ENCODE measurements at places on chromosomes 16 and 17. TPM values are rescaled to one million over a fixed set of nuclear protein-coding genes. Genes with fewer than 3 reads are reported as not detected.

Gene SLC52A1
- total RNA-seq = not detected

Gene PRSS22
- not detected for total RNA-seq

Gene COTL1
- 520 TPM for total RNA-seq

Gene CPHXL
- not detected for total RNA-seq

Gene B4GALNT2
- total RNA-seq = 0.06 TPM

Gene KRT40
- total RNA-seq = not detected

Gene KRT32
- not detected for total RNA-seq

Gene CLEC10A
- not detected for total RNA-seq

Gene TRPV3
- total RNA-seq = not detected

Gene PGS1
- 64.1 TPM for total RNA-seq

Gene KCTD11
- total RNA-seq = 5.4 TPM

DNA sequence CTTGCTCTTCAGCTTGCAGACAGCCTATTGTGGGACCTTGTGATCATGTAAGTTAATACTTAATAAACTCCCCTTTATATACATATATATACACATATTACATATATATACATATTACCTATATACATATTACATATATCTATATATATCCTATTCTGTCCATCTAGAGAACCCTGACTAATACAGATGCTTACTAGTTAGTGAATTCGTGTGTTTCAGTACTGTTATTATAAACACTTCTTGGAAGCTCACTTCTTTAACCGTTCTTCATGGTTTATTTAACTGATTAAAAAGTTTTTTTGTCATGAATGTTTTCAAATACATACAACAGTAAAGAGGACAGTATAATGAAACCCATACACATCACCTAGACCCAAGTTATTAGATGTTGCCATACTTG, 12.6 kb downstream of the ORC6 start:
- peaks cover 33% of the 10 kb centered on the region for H3K36me3 ChIP-seq
- no peaks in the 10 kb centered on the region for H3K27me3 ChIP-seq
- no peak overlapping the region for H3K4me3 ChIP-seq
- H3K4me1 ChIP-seq = no peaks in the 10 kb centered on the region
- no peak overlapping the region for H3K27ac ChIP-seq

DNA sequence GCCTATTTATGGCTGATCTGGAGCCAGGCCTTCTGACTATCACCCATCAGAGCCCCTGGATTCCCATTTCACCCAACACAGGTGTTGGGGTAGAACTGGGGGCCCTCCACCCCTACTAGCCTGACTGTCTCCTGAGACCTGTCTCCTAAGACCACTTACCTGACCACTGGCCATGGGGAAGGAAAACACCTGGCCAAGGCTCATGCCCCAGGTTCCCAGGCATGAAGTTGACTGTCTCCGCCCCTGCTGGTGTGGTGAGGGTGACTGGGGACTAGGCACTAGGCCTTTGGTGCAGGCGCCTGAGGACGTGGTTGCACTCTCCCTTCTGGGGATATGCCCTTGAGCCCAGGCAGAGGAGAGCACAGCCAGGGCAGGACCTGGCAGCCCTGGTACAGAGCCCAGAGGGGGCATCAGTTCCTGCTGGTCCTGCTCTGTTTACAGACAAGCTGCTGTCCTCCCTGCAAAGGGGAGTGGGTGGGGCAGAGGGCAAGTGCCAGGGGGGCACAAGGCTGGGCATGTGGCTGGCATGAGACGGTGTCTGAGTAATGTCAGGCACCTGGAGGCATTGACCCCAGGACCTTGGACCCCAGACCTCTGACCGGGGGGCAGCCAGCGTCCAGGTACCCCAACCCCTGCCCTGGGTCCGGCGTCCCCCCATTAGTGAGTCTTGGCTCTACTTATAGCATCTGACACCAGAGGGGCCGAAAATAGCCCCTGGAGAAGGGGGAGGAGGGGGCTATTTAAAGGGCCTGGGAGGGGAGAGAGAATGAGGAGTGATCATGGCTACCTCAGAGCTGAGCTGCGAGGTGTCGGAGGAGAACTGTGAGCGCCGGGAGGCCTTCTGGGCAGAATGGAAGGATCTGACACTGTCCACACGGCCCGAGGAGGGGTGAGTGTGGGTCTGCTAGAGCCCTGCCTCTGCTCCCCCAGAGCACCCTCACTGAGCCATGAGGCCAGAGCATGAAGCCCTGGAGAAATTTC, at the start of gene TCAP:
Gene TCAP, plus strand, starts transcription at position 769 of the 981 bp plus-strand sequence. Its CDS starts 11 bp downstream, at position 780.
- H3K27ac ChIP-seq = no peak within 1 kb of the TSS
- peaks cover 31% of the 10 kb centered on the region for H3K27me3 ChIP-seq
- DNase-seq = no peak

DNA sequence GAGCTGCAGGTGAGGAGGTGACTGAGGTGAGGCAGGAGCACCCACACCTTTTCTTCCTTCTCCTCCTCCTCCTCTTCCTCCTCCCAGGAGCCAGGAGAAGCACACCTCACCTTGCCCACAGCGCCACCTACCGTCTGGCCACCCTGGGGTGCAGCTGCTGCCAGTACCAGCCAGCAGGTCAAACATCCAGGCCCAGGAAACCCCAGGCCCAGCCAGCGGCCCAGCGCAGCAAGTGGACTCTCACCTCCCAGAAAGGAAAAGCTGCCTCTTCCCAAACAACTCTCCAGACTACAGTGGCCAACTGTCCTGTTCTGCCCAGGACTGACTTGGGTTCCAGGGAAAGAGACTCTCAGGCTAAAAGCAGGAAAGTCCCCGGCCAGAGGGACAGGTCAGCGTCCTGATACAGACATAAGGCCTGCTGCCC, 22.7 kb downstream of the PEMT start:
- DNase-seq = peak; percentile 74
- no peak overlapping the region for H3K4me3 ChIP-seq
- H3K36me3 ChIP-seq = no peaks in the 10 kb centered on the region
- no peaks in the 10 kb centered on the region for H3K4me1 ChIP-seq

GRCh38 chr17:78179372-78179771, 7.5 kb downstream of the TK1 start:
- H3K4me1 ChIP-seq = peaks cover 41% of the 10 kb centered on the region
- no peak overlapping the region for H3K4me3 ChIP-seq
- H3K36me3 ChIP-seq = peaks cover 92% of the 10 kb centered on the region
- no peaks in the 10 kb centered on the region for H3K27me3 ChIP-seq
- peak overlapping the region; percentile 95 for H3K27ac ChIP-seq
- DNase-seq = peak; percentile 95

GRCh38 chr17:19578545-19578944, 44.9 kb downstream of the SLC47A1 start:
- H3K27me3 ChIP-seq = peaks cover 27% of the 10 kb centered on the region
- H3K27ac ChIP-seq = no peak overlapping the region
- H3K36me3 ChIP-seq = no peaks in the 10 kb centered on the region

DNA sequence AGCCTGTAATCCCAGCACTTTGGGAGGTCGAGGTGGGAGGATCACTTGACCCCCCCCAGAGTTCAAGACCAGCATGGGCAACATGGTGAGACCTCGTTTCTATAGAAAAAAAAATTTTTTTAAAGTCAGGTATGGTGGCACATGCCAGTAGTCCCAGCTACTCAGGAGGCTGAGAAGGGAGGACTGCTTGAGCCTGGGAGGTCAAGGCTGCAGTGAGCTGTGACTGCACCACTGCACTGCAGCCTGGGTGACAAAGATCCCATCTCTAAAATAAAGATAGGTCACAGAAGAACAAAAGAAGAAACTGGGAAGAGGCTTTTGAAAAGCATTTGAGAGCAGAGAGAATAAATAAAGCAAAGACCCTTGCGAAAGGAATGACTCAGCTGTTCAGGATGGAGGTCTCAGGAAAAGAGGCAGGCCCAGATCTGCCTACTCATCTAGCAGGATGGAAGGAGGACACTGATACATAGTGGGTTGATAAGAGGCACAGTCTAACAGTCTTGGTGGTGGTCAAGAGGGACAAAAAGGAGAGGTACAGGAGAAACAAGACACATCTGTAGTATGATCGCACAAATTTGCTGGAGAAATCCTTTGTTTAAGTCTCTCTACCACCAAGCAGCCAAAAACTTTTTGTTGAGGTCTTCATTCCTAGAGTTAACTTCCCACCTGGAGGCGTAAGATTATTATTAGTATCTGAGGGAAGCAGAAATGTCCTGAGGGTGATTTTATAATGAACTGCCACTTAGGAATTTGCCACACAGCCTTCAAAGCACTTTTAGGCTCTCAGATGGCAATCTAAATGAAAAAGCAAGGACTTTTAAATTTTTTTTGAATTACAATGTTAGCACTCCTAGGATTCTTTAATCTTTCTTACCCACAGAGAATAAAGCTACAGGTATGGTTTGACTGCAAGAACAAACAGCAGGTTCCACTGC, 17.6 kb downstream of the ZSWIM7 start:
- no peak for DNase-seq
- H3K27ac ChIP-seq = peak overlapping the region; percentile 48
- H3K4me1 ChIP-seq = peaks cover 14% of the 10 kb centered on the region
- H3K27me3 ChIP-seq = no peaks in the 10 kb centered on the region
- no peak overlapping the region for H3K4me3 ChIP-seq
- peaks cover 63% of the 10 kb centered on the region for H3K36me3 ChIP-seq

DNA sequence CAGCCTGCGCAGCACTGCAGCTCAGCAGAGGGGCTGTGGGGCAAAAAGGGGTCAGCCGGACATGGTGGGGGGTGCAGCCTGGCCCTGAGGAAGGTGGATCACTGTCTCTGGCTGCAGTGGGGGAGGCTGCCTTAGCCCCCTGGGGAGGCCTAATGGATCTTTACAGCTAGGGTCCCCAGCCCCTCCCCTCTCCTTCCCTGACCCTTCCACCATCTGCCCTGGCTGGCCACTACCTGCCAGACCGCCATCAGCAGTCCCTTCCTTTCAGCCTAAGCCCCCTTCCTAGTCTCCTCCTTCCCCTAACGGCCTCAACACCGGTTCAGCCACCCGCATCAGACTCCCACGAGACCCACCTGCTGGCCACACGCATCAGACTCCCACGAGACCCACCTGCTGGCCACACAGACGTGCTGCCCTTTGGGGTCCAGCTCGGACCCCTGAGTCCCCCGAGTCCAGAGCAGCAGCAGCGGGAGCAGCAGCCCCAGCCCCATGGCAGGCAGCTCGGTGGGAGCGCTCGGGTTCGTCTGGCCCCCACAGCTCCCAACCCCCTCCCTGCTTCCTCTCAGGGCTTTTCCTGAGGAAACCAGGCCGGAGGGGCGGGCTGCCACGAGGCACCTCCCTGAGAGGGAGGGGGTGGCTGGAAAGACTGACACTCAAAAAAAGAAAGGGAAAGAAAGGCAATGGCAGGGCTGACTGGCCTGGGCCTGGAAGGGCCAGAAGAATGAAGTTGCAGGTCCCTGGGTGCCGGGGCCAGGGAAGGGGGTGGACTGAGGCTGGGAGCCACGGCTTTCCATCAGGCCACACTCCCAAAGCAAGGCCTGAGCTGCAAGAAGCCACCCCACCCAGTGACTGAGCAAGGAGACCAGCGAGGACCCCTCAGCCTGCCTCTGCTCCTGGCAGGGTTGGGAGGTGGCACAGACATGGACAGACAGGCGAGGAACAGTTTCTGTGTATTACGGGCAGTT, at the start of gene SCARF1:
Gene SCARF1, minus strand, starts transcription at position 526 of the 965 bp plus-strand sequence. Its CDS starts 35 bp downstream, at position 491.
- no peaks in the 10 kb centered on the region for H3K27me3 ChIP-seq
- peaks cover 38% of the 10 kb centered on the region for H3K4me1 ChIP-seq
- H3K27ac ChIP-seq = no peak within 1 kb of the TSS

- no peak for DNase-seq
- peaks cover 68% of the 10 kb centered on the region for H3K36me3 ChIP-seq
- H3K27me3 ChIP-seq = no peaks in the 10 kb centered on the region
- no peak overlapping the region for H3K27ac ChIP-seq
Measured at GRCh38 chr17:30173649-30174048, 57.0 kb downstream of the NSRP1 start.

GRCh38 chr17:34218748-34219147, 36.3 kb upstream of the CCL2 start:
- H3K36me3 ChIP-seq = no peaks in the 10 kb centered on the region
- H3K4me1 ChIP-seq = no peaks in the 10 kb centered on the region
- H3K27ac ChIP-seq = no peak overlapping the region

DNA sequence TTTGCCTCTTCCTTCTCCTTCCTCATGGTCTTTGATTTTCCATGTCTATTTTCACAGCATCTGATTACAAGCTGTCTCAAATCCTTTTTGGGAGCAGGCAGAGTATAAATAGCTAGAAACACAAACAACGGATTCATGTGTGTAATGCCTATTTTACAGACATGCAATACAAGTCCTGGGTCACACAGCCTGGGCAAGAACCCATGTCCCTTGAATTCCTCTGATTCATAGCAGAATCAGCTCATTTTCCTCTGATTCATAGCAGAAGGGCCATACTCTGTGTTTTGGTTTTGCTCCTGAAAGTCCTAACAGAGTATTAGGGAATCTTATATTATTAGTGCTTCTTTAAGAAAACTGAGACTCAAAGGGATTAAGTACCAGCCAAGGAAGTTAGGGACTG, 71.3 kb downstream of the IRX5 start:
- 0 out of 2 replicates have a peak, but pooled peaks cover 5% of the 10 kb centered on the region for H3K27me3 ChIP-seq
- no peak overlapping the region for H3K4me3 ChIP-seq
- H3K4me1 ChIP-seq = no peaks in the 10 kb centered on the region
- no peak overlapping the region for H3K27ac ChIP-seq

GRCh38 chr16:31386157-31386984, 6.8 kb upstream of the ITGAD start:
- no peak overlapping the region for H3K4me3 ChIP-seq
- peaks cover 15% of the 10 kb centered on the region for H3K27me3 ChIP-seq
- H3K36me3 ChIP-seq = no peaks in the 10 kb centered on the region
- H3K4me1 ChIP-seq = 0 out of 2 replicates have a peak, but pooled peaks cover 4% of the 10 kb centered on the region
- peak; percentile 14 for DNase-seq

- DNase-seq = no peak
- H3K4me3 ChIP-seq = no peak overlapping the region
- H3K36me3 ChIP-seq = no peaks in the 10 kb centered on the region
- no peak overlapping the region for H3K27ac ChIP-seq
Measured at GRCh38 chr17:47741109-47741792, 8.2 kb downstream of the TBX21 start.

DNA sequence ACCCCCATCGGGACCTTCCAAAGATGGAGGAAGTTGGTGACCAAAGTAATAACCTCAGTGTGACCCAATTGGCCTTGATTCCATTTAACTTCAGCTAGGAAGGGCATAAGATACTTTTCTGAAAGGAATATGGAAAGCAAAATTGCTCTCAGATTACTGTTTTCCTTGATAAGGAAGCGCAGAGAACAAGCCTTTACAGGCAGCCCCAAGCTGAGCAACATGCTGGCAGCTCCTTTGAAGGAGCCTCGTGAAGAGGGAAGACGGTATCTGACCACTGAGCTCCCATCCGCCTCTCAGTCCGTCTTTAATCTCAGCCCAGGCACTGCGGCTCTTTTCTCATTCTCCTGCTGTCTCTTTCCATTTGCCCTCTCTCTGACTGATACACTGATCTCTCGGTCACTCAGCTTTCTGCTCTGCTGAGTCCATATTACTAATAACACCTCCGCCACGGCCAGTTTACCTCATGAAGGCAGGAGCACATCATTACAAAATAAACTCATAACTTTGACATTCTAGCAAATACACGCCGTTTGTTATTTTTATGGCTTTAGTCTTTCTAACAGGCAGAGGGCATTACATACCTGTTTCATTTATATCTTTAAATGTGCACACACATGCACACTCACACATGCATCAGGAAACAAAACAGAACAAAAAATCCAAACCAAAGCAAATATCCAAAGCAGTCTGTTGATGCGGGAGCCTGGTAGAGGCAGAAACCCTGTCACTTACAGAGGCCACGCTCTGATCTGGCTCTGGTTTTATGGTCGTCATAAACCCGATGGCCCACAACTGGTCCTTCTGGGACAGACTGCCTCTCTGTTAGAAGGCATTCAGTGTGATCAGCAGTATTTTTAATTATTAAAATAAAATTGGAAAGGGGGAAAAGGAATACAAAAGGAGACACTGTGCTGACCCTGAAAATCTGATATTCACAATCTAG, 183.2 kb downstream of the AATF start:
- H3K4me1 ChIP-seq = no peaks in the 10 kb centered on the region
- no peaks in the 10 kb centered on the region for H3K27me3 ChIP-seq
- peaks cover 11% of the 10 kb centered on the region for H3K36me3 ChIP-seq
- no peak overlapping the region for H3K4me3 ChIP-seq
- no peak for DNase-seq
